ENCODE measurements at places on chromosomes 1 and 21. TPM values are rescaled to one million over a fixed set of nuclear protein-coding genes. Genes with fewer than 3 reads are reported as not detected.
A peak's percentile ranks its signal among the peaks of the same experiment; 100 is the strongest.

DNA sequence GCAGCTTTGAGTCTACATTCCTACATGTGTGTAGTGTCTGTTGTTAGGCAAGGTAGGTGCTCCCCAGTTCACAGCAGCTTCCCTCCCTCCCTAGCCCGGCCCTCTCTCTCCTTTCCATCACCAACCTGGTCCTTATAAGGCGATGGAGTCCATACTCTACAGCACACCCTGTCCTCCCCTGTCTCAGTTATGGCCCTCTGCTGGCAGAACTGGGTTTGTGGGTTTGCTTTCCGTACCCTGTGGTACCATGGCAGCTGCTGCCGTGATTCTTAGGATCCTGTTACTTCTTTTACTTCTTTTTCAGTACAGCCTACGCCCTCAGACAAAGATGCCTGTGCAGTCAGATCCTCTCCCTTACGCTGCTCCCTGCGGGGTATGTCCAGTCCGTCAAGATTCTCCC, 31.7 kb downstream of the AK5 start:
- no peak for DNase-seq

Gene PRMT6
- 11.8 TPM for total RNA-seq

GRCh38 chr1:203704120-203704519, 60.9 kb upstream of the LAX1 start:
- no peak for DNase-seq

- DNase-seq: no peak
Observed at GRCh38 chr21:33650230-33650629, 7.9 kb downstream of the ITSN1 start.

Gene LRRC53
- total RNA-seq: not detected

Gene CLCC1
- total RNA-seq: 21.7 TPM

Gene SPRR2F
- total RNA-seq: not detected

DNA sequence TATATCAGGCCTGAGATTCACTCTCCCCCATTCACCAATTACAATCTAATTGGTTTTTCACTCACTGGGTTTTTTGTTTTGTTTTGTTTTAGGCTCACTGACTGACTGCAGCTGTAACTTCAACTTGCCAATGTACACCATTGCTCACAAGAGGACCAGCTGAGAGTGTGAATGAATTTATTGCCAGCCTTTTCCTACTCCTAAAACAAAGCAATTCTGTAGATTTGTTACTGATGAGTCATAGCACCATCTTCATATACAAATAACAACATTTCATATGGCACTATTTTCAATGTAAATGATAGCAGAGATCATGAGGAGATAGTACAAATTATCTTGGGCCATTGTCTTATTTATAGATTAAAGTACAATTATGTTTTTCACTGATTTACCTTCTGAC, 76.0 kb upstream of the DPYD start:
- no peak for DNase-seq

GRCh38 chr1:178798232-178798861, 72.5 kb downstream of the ANGPTL1 start:
- no peak for DNase-seq

DNA sequence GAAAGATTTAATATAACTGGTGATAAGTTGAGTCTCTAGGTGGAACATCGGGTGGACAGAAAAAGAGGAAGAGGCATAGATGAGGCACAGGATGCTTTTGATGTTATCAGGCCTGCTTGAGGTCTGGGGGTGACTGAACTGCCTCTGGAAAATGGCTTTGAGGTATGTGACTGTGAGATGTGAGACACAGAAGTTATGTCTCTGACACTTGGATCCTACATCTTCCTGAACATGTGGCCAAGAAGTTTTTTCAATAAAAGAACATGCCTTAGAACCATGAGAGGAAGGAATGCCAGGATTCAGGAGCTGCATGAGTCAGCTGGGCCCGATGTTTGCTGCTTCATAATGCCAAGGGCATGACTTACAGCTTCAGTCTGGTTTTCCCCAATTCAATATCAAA, 11.5 kb upstream of the AIM2 start:
- no peak for DNase-seq

DNA sequence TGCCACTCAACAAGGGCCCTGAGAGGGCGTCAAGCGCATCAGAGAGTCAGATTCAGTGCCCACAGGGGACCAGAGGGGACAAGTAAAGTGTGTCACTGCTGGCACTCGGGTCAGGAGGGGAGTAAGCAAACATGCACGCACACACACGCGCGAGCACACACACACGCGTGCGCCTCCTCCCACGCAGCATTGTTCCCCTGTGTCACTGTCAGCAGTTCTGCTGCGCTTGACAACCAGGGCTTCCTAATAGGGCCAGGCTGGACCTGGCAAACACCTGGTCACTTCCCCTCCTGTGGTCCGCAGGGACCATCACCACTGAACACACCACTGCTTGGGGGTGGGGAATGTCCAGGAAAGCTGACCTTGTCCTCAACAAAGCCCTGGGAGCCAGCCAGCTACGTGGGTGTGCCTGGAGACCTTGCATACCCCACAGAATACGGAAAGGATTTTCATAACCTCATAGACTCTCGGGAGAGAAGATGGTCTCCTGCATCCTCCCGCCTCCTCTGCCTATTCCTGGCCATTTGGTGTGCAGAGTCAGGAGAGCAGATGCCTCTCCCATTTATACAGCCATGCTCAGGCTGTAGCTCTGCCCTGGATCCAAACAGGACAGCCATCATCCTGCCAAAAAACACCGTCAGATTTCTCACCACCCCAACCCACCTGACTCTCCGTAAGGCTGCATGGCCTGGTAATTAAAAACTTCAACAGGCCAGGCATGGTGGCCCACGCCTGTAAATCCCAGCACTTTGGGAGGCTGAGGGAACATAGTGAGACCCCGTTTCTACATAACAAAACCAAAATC, 73.2 kb downstream of the SSBP3 start:
- DNase-seq: no peak

Gene DNASE2B
- total RNA-seq: not detected

- DNase-seq: no peak
Observed at GRCh38 chr21:33232291-33233034, 2.7 kb downstream of the IFNAR2 start.

DNA sequence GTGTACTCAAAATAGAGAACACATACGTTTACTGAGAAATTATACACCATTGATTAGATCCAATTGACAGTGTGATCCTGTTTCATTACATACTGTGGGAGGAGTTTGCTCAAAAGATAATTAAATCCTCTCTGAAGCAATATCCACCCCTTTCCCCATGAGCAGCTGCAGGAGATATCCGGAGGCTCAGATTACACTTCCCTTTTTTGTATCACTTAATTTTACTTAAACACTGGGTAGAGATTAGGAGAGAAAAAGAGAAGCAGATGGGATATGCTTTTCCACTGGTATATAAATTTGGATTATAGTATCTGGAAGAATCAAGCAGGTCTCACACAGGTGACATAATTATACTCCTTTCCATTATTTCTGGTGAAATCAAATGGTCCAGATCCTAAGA, 333.3 kb upstream of the ZRANB2 start:
- DNase-seq: peak; percentile 11

DNA sequence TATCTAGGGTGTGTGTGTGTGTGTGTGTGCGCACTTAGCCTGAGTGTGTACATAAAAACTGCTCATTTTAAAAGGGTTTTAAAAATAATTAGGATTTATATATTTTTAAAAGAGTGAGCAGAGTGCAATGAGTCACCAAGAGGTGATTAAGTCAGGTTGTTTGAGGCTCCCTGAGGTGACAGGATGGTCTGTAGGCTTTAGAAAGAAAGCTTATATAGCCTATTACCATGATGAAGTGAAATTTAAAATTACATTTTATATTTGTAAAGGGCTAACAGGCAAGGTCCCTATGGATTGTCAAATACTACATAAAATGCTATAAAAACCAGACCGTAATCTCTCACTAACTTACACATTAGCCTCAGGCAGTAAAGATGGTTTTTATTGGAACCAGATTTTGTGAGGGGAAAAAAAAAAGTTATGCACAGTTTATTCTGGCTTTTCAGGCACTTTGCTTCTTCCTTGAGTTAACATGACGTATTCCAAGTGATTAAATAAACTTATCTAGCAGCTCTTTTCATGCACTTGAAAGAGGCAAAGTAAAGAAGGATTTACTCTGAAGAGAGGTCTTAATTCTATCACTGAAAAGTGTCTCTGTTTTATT, 711.7 kb upstream of the PTBP2 start:
- peak; percentile 43 for DNase-seq

Gene HSD3B2
- total RNA-seq: 0.20 TPM

GRCh38 chr1:77532641-77533040, 149.8 kb downstream of the ZZZ3 start:
- no peak for DNase-seq

Gene PLPP3
- total RNA-seq: 124 TPM

GRCh38 chr1:190168893-190169280, 308.8 kb downstream of the BRINP3 start:
- no peak for DNase-seq

DNA sequence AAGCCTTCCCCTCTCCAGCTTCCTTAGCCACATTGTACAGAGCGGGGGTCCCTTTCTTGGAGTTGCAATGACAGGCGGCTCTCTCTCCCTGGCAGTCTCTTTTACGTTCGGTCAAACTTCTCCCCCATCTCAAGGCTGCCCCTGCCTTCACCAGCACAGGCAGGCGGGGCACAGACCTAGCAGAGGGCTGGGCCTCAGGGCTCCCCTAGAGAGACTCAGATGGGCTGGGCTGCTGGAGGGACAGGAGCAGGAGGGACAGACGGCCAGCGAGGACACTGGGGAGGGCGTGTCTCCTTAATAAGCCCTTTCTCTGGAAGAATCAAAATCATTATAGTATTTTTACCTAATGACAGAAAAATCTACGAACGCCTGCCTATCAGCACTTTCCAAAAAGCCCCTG, 79.6 kb downstream of the CASZ1 start:
- DNase-seq: no peak

- no peak for DNase-seq
Observed at GRCh38 chr1:162398999-162399580, 12.8 kb downstream of the SH2D1B start.
